ENCODE measurements at places on chromosomes 16 and 17.

DNA sequence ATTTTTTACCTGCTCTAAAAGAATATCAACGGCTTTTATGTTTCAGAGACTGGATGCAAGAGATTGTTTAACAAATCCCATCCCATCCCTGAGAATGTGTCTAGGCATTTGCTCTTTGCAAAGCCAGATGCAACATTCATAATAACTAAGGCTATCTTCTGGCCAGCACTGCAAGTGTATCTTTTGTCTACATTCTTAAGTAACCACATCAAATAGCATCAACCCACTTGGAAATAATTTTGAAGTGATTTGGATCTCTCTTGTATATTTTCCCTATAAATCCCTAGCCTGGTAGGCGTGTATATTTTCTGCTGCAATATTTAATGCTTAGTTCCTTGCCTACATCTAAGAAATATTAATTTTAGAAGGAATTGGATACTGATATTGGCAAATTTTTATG lies 64.3 kb downstream of the PIGL start:
- DNase-seq, result no peak

DNA sequence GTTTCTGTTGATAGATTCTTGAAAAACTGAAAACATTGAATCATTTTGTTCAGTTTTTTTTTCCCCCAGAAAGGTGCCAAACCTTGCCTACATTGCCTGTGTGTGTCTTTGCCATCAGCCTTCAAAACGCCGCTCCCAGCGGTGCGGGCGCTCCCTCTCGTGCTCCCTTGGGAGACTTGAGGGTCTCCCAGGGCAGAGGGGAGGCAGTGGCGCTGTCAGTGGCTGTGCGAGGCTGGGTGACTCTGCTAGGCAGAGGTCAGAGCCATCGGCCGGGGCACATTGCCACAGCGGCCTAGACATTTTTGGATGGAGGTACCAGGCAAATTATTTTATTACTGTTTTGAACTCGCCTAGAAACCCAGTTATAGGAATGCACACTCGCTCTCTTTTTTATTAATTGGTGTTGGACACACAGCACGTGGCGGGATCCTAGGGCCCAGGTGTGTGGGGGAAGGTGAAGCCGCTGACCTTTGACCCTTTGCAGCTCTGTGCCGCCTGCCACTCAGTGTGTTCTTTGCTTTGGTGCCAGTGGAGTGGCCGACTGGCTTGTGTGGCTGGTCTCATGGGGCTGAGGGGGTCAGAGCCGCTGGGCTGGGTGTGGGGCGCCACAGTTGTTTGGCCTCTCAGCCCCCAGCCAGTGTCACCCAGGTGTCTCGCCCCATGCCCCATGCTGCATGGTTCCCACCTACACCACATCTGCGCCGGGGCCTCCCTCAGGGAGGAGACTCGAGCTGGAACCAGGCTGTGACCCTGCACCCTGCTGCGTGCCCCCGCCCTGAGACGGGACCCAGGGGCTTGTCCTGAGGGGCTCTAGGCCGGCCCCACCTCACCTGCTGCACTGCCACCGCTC lies 115.7 kb downstream of the BANP start:
- DNase-seq, result no peak

DNA sequence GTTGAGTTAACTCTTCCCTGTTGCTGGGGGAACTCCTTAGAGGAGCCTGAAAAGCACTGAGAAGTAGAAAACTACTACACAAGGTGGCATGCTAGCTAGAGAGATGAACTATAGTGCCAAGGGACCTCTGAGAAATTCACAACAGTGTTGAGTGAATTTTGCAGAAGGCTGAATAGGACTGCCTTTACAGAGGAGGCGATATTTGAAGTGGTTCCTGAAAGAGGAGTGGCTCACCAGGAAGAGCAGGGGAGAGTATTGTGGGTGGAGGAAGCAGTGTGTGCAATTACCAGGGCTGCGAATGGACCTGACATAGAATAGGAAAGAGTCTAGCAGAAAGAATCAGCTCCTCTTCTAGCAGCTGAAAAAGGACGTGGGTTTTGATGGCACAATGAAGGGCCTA lies 66.4 kb downstream of the CDK5R1 start:
- DNase-seq, result no peak

- DNase-seq, result no peak
Observed at GRCh38 chr17:39306509-39307212, 80.9 kb upstream of the STAC2 start.

- DNase-seq, result no peak
Observed at GRCh38 chr17:82920150-82920549, 80.3 kb upstream of the ZNF750 start.

DNA sequence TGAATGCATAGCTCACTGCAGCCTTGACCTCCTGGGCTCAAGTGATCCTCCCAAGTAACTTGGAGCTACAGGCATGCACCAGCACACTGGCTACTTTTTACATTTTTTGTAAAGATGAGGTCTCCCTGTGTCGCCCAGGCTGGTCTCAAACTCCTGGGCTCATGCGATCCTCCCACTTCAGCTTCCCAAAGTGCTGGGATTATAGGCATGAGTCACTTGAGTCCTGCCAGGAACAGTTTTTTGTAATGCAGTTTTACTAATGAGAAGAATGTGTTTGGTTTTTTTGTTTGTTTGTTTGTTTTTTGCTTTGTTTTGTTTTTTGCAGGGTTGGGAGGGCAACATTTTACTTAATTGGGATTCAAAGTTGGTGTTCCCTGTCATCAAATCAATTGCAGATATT lies 22.2 kb downstream of the SOST start:
- DNase-seq, result no peak

DNA sequence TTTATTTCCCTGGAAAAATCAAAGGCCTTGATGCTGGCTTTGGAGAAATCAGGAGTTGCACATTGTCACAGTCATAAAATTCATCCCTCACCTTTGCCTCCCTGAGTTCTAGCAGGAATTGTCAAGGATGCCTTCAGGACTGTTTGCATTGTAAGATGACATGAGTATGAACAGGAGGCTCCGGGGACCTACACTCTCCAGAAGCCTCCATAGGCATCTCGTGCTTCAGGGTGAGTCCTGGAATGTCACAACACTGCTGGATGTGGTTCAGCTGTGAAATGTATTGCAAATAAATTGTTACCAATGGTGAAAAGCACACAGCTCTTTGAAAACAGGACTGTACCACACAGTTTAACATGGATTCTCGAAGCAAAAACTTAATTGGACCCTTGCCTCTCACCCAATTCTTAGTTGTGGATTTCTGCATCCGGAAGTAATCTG lies 535.4 kb upstream of the C16orf82 start:
- DNase-seq, result no peak

GRCh38 chr17:41907185-41907556 lies 11.6 kb downstream of the ACLY start:
- no peak for DNase-seq

DNA sequence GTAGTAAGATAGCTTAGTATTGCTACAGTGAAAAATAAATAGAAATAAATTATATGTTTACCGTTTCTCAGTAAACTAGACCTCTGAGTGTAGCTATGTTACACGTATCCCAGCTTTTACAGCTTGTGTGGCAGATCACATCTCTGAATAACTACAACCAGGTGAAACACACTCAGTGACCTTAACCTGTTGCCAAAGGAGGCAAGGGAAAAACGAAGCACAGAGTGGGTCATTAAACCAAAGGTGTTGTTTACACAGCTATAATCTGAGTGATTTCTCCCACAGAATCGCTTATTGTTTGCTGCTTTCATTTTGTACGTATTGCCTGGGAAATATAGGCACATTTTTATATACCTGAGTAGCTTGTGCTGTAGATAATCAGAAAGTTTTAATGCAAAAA lies 688.2 kb upstream of the KIF2B start:
- DNase-seq, result no peak

GRCh38 chr16:83831456-83831987 lies 23.7 kb downstream of the HSBP1 start:
- DNase-seq, result no peak

GRCh38 chr17:58338454-58338840 lies 9.9 kb upstream of the TSPOAP1 start:
- DNase-seq, result no peak

DNA sequence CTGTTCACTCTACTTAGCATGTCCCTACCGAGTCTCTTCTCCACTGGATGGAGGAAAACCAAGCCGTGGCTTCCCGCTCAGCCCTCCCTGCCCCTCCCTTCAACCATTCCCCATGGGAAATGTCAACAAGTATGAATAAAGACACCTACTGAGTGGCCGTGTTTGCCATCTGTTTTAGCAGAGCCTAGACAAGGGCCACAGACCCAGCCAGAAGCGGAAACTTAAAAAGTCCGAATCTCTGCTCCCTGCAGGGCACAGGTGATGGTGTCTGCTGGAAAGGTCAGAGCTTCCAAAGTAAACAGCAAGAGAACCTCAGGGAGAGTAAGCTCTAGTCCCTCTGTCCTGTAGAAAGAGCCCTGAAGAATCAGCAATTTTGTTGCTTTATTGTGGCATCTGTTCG lies 2.8 kb upstream of the LPCAT2 start:
- no peak for DNase-seq

- no peak for DNase-seq
Observed at GRCh38 chr16:12449374-12449773, 354.3 kb downstream of the CPPED1 start.

DNA sequence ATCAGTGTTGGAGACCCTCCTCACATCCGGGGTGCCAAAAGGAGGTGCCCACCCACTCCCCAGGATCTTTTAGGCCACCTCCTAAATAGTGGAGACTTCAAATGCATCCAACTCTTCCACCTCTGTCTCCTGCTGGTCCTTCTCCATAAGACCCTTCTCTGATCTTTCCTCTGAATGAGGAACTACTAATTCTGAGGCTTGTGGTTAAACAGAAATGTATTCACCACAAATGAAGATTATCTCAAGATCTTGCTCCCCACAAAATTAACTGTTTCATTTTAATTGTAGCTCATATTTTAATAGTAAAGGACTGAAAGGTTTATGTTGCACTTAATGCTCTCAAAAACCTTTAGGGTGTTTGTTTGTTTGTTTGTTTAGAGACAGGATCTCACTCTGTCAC lies 34.1 kb downstream of the TLE7 start:
- DNase-seq, result no peak

GRCh38 chr17:72404872-72405271 lies 284.1 kb downstream of the SOX9 start:
- DNase-seq, result no peak

- no peak for DNase-seq
Observed at GRCh38 chr16:35730251-35730650, 2270.8 kb downstream of the TP53TG3F start.

GRCh38 chr16:47008174-47008573 lies 34.7 kb upstream of the DNAJA2 start:
- DNase-seq, result no peak

DNA sequence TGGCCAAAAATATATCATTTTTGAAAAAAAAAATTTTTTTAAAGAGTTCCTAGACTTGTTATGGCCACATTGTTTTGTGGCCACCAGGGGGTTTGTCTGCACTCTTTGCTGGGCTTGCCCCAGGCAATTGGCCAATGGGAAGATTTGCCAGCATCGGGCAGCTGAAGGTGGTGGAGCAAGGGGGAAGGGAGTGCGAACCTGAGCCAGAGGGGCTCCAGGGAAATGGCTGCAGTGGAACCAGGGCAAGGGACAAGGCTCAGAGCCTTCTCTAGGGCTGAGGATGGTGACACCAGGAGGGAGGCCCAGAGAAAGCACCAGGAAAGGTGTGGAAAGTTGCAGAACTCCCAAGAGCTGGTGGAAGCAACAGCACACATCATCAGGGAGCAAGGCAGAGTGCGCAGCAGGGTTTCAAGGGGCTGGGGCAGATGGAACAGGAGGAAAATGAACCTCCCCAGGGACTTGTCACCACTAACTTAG lies 15.5 kb upstream of the CMIP start:
- no peak for DNase-seq

- DNase-seq, result no peak
Observed at GRCh38 chr16:4968879-4969483, 10.9 kb downstream of the SEC14L5 start.

DNA sequence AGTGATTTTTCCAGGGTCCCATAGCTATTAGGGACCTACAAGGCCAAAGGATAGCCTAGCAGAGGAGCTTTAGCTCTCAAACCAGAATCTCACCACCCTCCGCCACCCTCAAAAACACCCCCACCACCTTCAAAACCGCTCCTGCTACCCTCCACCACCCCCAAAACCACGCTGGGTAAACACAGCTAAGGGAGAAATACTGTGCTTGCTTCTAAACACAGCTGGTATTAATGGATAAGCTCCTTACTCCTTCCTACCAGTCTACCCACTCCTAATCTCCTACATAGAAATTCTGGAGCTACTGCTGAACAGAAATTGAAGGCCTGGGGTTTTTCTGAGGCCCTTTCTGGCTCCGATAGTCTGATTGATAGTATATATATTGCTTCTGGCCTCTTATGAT lies 2.2 kb upstream of the LPCAT2 start:
- no peak for DNase-seq

DNA sequence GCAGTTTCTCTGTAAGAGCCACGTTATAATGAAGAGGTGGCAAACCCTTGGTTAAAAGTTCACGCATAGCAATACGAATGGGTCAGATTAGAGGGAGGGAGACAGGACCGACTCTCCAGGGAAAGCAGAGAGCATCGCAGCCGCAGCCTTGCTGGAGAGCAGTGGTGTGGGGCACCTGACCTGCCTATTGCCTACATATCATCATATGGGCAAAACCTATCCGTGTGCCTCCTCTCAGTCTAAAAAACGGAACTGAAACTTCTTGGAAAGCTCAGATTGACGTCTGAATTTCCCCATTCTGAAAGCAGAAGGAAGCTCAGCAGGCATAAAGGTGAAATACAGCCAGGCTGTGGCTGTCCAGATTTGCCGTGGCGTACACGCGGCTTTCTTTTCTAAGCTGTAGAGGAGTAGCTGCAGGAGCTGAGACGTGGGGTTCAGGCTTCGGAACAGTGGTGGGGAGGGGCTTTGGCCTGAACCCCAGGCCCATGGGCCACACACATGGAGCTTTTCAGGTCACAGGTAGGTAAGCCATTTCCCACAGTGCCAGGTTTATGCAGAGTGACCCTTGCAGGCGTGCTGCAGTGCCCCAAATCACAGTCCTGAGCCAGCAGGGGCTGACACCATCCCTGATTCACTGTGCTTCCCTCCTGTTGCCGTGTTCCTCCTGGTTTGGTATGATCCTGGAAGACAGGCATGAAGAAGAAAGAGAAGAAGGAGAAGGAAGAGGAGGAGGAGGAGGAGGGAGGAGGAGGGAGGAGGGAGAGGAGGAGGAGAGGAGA lies 41.6 kb upstream of the TNRC6C start:
- no peak for DNase-seq

GRCh38 chr17:37744961-37745800 lies at the start of gene HNF1B:
Gene HNF1B, minus strand, starts transcription at chr17:37745059. Its CDS starts 175 bp downstream, at chr17:37744884.
- no peak for DNase-seq

DNA sequence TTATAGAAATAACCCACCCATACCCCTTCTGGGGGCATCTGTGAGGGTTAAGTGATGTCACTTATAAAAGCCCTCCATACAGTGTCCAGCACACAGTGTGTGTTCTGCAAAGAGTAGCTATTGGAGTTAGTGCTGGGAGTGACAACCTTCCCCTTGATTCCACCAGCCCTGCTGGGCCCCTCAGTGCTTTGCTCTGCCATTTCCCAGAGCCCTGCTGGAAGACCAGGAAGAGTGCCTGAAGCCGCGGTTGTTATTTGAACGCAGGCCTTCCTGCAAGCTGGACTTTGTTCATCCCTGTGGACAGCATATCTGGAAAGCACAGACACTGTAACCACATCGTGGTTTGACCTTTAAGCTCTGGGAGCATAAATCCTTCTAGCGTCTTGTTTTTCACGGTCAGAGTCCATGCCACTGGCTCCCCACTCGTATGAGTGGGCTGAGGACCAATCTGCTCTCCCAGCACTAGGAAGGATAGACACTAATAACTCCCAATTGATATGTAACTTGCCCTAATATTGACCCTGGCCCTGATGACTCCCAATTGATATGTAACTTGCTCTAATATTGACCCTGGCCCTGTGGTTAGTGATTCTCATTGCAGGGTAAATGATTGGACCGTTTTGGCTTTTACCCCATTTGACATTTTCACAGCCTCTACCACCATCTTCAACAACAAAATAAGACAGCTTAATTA lies 297.1 kb upstream of the MAF start:
- DNase-seq, result no peak
